Stimulated activated CD4-positive, alpha-beta T cell treated with anti-CD3 and anti-CD28 coated beads, Interleukin-2, amount 100 ng/mL, for 48 hours (primary cell): ENCODE measurements at places on chromosomes 2 and 18.

DNA sequence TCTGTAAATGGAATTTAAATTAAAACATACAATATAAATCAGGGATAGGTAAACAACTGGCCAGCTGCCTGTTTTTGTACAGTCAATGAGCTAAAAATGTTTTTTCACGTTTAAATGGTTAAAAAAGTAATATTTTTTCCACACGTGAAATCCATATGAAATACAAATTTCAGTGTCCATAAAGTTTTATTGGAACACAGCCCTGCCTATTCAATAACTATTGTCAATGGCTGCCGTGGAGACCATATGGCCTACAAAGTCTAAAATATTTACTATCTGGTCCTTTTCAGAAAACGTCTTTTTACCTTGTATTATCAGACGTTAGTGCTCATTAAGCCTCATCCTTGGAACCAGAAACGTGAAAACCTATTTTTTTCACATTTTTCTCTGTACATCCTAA is 1.3 kb downstream of the TMEM17 start:
- no peak for DNase-seq

DNA sequence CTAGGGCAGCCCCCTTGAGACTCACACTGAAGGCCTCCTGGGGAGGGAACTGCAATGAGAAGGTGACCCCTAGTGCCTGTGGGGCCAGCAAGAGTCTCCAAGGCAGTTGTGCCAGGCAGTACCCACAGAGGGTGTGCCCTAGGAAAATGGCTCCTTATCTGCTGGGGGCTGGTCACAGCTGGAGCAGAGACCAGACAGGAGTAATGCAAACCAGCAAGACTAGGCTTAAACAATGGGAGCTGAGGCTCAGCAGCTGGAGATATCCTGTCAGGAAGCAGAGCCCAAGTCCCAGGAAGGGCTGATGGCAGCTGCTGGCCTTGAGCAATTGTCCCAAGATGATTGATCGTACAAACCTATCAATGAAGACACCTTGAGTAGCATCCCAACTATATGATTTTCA is 26.8 kb upstream of the E2F6 start:
- no peak for DNase-seq

DNA sequence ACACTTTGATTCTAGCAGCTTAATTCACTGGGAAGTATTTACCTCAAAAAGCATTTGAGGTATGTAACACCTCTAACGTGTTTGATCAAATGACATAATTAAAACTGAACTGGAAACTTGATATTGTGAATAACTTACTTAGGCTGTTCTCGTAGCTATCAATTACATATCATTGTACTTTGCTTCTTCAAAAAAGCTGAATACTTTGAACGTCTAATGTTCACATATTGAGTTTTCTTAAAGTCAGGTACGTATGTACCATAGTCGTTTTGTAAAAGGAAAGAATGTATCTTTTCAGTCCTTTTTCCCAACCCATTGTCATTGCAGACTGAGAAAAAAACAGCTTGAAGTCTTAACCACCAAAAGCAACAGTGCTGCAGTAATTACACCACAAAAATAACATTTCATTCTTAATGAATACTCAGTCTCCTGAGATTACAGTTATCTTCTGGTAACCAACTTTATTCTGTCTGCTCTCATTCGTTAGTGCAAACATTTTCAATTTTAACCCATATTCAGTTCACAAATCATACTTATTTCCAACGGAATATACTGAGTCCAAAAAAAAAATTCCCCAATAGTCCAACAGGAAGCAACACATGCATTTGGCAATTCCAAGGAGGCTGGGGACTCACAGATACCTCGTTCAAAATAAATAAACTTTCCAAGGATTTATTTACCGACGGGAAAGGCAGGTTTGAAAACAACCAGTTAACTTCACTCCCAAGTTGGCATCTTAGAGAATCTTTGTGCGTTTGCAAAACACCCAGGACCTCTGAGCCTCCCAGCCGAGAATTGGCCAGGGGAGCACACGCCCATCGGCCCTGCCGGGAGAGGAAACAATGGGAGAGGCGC is 1.1 kb downstream of the CHN1 start:
- DNase-seq: no peak

DNA sequence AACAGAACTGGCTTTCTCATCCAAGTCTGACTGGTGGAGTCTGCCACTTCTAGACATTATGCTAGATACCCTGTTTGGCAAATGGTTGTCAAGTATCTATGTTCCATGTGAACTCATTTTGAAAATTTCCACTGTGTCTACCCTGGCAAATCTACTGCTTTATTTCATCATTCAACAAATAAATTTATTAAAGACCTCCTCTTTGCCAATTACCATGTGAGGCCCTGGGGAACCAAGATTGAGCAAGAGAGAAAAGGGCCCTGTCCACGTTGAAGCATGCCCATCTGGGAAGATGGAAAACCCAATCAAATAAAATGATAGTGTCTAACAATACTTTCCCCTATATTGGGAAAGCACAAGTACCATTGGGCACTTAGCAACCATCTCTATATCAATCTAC is 582.4 kb downstream of the IRS1 start:
- no peak for DNase-seq

DNA sequence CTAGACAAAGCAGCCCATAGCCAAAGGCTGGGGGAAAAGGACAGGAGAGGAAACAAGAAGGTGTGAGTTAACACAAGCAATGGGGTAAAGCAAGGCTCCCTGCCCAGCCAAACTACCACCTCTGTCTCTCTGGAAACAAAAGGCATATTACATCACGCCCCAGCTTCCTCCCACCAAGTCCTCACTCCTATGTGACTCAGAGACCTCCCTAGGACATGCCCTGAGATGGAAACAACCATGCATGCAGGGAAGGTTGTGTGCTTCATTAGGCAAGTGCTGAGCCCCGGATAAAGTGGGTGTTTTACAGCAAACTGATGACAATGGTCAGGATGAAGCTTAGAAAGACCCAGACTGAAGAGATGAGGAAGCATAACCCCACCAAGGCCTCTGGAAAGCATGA is 9.0 kb upstream of the ATRAID start:
- no peak for DNase-seq

DNA sequence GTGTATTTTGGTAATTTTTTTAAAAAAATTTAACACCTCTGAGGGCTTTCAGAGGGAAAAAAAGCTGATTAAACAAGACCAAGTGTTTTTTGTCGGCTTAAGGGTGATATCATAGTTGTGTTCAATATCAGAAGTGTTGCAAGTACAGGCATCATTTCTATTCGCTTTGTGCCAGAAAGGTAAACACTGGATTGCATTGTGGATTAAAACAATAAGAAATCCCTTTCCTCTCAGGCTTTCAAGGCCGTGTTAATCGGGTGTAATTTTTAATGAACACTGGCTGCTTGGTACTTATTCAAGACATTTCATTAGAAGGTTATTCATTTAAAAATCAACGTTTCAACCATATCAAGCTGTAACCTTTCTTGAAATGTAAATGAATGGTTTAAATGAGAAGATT is 18.3 kb downstream of the FIGN start:
- DNase-seq: no peak

DNA sequence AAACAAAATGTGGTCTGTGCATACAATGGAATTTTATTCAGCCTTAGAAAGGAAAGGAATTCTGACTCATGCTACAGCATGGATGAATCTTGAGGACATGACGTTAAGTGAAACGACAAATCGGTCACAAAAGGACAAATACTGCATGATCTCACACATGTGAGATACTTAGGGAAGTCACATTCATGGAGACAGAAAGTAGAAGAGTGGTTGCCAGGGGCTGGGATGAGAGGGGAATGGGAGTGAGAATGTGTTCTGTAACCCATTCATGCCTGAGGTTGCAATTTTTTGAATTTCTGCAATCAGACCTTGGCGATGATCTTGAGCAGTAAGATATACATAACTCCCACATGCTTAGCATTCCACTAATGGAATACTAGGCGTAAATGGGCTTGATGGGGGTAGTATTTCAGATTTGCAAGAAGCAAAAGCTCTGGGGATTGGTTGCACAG is 22.0 kb downstream of the FHL2 start:
- DNase-seq: no peak

GRCh38 chr2:102606353-102606752 is 13.0 kb upstream of the SLC9A2 start:
- DNase-seq: no peak

DNA sequence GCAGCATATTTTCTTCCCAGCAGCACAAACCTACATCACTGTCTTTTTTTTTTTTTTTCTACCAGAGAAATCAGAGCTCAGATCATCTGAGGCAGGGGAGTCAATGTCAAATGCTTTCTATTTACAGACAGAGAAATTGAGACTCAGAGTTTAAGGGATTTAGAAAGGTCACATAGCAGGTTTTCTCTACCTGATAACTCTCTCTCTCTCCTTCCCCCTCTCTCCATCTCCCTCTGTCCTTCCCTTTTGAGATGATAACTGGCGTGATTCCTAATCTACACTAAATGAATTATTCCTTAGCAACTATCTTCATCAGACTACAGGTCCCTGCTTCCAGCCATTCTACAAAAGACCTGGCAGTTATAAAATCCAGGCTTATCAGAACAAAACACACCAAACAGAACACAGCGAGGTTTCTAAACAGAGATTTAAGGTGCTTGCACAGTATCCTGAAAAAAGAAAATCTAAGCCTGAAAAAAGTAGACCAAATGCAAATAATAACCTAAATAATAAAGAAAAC is 161.6 kb upstream of the PKDCC start:
- DNase-seq: no peak

DNA sequence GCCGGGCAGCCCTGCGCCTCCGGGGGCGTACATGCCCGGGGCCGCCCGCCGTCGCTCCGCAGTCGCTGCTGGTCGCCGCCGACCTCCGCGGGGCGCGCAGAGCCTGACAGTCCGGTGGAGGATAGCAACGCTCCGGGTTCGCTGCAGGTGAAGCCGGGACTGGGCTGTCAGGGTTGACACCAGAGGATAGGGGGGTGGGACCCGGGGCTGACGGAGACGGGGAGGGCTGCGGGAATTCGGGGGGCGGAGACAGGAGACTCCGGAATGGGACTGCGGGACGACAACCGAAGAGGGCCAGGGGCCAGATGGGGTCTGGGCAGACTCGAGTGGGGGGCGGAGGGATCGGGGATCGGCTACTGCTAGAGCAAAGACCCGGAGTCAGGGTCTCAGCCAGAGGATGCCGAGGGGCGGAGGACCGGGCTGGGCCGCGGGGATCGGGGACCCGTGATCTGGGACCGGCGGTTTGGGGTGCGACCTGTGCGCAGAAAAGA is 403 bp downstream of the TMEM127 start:
- DNase-seq: no peak

GRCh38 chr2:105576440-105577241 is 168.1 kb upstream of the NCK2 start:
- DNase-seq: no peak

DNA sequence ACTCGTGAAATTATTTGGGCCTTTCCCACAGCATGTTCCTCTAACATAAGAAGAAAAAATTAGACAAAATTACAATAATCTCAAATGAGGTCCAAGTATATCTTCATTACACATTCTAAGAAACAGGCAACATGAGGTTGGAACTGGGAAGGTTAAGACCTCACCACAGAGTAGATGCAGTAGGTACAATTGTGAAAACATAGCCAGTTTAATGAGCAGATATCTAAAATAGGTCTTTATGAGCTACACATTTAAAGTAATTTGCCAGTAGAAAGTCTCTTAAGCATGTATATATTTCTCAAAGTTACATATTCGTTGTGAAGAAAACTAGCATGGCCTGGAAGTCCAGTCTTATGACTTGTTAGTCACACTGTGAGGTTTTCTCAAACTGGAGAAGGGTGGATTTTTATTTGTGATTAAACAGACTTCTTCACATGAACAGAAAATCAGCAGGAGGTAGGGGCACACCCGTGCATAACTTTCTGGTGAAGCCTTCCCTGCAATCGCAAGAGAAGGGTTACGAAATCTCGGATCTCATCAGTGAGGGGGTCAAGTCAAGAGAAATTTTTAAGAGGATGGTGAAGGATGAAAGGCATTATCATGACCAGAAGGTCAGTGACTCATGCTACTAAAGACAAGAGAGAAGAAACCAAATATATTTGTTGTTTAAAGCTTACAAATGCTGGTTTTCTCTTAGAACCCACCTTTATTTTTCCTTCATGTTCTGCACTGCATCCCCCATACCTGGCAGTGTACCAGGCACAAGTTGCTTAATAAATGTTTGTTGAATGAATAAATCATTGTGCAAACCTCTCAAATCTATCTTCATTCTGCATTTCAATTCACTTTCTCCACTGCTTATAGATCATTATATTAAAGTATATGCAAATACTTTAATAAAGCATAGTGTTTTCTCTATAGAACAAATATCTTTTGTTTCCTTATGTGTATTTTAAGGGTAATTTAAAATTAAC is 5.1 kb upstream of the RAB27B start:
- no peak for DNase-seq

DNA sequence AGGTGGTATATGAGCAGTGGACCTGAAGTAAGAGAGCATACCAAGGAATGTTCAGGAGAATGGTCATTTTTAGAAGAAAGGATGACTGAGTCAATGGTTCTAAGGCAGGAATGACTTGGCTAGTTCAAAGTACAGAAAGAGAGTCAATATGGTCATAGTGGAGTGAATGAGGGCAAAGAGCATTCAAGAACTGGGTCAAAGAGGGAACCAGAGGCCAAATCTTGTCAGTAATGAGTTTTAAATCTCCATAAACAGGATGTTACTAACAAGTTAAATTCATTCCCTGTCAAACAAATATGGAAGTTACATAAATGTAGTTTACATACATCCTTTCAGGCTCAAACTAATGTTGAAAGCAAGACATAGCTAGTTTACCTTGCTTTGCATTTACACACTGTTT is 16.1 kb downstream of the CALCRL start:
- DNase-seq: no peak

GRCh38 chr2:3377279-3377611 is 373 bp downstream of the EIPR1 start:
- DNase-seq: peak; percentile 26

GRCh38 chr18:75698861-75699260 is 271.4 kb upstream of the SMIM21 start:
- DNase-seq: no peak

GRCh38 chr2:163733956-163734355 is 1.9 kb downstream of the FIGN start:
- DNase-seq: no peak

DNA sequence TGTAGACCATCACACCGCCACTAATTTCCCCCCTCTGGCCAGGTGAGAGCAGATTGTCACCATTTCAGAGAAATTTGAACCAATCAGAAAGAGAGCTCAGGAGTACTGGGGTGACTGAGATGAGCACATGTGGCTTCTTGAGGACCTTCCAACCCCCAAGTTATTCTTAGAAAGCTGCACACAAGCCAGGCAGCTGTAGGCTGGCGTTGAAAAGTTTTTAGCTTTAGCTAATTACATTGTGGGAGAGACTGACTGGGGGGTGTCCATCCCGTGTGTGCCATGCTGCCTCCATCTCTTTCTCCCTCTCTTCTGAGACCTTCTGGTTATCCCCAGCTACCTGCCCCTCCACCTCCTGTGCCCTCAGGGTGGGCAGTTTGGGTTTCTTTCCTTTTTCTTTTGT is 154.0 kb downstream of the AGAP1 start:
- DNase-seq: no peak

DNA sequence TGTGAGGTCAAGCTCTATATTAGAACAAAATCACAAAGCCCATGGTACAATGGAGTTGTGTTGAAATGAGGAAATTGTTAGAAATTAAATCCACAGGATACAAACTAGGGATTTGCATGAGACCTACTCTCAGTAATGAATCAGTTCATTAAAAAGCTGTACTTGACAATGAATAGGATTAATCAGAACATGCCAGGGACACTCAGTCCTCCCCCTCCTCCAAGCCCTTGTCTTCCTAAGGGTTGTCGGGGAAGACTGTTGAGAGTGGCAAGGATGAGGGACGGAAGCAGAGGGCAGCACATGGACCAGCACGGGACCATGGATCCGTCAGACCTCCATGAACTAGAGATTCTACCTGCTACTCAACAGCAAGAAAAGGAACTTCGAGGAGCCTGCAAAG is 39.8 kb downstream of the SPRED2 start:
- DNase-seq: no peak

- no peak for DNase-seq
Measured at GRCh38 chr2:229348128-229348527, 77.0 kb upstream of the PID1 start.
